ENCODE measurements at places on chromosomes 3 and 15. TPM values are rescaled to one million over a fixed set of nuclear protein-coding genes. Genes with fewer than 3 reads are reported as not detected.

DNA sequence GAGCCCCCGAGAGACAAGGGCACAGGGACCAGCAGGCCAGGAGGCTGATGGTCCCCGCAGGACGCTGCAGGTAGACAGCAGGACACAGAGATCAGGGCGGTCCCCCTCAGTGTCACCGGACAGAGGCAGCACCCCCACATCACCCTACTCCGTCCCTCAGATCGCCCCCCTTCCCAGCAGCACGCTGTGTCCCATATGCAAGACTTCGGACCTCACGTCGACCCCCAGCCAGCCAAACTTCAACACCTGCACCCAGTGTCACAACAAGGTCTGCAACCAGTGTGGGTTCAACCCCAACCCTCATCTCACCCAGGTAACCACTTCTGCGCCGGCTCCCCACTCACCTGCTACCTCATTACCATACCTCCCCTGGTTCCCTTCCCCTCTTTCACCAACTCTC, 49.1 kb upstream of the APEH start:
- no peaks in the 10 kb centered on the region for H3K27me3 ChIP-seq
- H3K36me3 ChIP-seq: no peaks in the 10 kb centered on the region
- H3K27ac ChIP-seq: no peak overlapping the region

DNA sequence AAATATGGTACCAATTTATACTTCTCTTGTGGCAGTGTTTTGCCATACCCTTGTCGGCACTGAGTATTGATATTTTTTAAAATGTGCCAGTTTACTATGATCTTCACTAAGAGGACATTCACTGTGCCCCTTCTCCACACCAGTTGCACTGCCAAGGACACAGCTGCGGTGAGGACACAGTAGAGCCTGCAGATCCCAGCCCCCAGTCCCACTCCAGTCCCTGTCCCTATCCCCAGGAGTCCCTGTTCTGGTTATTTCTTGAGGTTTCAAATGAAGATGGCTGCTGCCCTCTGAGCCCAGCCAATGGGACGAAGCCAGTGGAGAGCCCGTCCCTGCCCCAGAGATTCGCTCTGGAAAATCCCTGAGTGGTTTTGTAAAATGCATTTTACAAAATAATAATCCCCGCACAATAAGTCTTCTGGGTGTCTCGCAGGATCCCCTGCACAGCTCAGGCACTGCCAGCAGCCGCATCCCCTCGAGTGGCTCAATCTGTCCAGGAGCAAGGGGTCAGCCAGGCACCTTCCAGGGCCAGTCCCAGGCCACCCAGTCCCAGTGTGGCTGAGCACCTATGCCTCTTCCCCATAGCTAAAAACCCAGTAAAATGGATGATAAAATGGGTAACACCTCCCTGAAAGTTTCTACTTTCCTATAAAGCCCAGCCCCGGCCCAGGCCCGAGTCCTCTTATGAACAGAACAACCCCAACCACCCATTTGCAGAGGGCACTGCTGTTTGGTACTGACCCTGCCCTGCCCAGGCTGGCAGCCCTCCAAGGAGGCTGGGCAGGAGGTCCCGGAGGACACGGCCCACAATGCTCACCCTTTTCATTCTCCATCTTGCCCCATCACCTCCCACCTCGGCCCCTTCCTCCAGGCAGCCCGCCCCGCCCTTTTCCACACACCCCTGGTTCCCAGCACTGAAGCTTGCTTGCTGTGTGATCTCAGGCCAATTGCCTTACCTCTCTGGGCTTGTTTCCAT, 91.1 kb downstream of the VGLL4 start:
- H3K4me3 ChIP-seq: no peak overlapping the region
- DNase-seq: peak; percentile 52
- no peaks in the 10 kb centered on the region for H3K27me3 ChIP-seq
- peak overlapping the region; percentile 6 for H3K27ac ChIP-seq

C3orf20 gene
- 0.10 TPM for total RNA-seq

TTC21A gene
- 7.6 TPM for total RNA-seq

DNA sequence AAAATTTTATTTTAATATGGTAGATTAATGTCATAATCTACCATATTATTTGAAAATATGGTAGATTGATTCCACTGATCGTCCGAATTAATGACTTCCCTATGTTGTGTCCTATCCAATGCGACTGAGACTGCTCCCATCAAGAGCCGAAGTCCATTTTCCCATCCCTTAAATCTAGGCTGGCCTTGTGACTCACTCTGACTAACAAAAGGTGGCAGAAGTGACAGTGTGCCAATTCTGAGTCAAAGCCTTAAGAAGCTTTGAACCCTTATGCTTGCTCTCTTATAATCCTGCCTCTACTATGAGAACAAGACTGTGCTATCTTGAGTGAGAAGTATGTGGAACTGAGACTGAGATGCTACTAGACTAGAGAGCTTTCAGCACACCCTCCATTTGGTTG, 387.2 kb downstream of the ROBO1 start:
- H3K4me1 ChIP-seq: no peaks in the 10 kb centered on the region
- no peaks in the 10 kb centered on the region for H3K36me3 ChIP-seq
- H3K27me3 ChIP-seq: no peaks in the 10 kb centered on the region
- DNase-seq: no peak
- no peak overlapping the region for H3K27ac ChIP-seq

GRCh38 chr3:194099215-194099614, 36.7 kb upstream of the HES1 start:
- no peaks in the 10 kb centered on the region for H3K36me3 ChIP-seq
- no peak for DNase-seq
- no peaks in the 10 kb centered on the region for H3K27me3 ChIP-seq
- H3K4me3 ChIP-seq: no peak overlapping the region
- peaks cover 25% of the 10 kb centered on the region for H3K4me1 ChIP-seq
- no peak overlapping the region for H3K27ac ChIP-seq

ST3GAL6 gene
- 29.3 TPM for total RNA-seq

DNA sequence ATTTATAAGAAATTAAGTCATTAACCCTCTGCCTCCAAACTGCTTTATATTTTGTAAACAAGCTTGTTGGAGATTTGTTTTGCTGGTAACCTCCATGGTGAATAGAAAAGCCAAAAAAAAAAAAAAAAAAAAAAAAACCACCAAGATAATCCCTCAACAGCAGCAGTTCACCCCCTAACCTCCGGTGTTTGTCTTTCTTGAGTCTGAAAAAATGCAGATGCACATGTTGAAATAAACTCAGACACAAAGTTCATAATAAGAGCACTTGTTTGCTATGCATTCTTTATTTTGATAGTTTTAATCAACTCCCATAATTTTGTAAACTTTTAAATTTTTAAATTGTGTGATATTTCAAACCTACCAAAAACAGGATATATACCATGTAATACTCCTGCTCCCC, 1.8 kb upstream of the PLCH1 start:
- peaks cover 9% of the 10 kb centered on the region for H3K27me3 ChIP-seq
- H3K4me3 ChIP-seq: no peak overlapping the region
- no peaks in the 10 kb centered on the region for H3K36me3 ChIP-seq
- H3K27ac ChIP-seq: no peak overlapping the region
- H3K4me1 ChIP-seq: peaks cover 16% of the 10 kb centered on the region

TRPM1 gene
- total RNA-seq: not detected

DNA sequence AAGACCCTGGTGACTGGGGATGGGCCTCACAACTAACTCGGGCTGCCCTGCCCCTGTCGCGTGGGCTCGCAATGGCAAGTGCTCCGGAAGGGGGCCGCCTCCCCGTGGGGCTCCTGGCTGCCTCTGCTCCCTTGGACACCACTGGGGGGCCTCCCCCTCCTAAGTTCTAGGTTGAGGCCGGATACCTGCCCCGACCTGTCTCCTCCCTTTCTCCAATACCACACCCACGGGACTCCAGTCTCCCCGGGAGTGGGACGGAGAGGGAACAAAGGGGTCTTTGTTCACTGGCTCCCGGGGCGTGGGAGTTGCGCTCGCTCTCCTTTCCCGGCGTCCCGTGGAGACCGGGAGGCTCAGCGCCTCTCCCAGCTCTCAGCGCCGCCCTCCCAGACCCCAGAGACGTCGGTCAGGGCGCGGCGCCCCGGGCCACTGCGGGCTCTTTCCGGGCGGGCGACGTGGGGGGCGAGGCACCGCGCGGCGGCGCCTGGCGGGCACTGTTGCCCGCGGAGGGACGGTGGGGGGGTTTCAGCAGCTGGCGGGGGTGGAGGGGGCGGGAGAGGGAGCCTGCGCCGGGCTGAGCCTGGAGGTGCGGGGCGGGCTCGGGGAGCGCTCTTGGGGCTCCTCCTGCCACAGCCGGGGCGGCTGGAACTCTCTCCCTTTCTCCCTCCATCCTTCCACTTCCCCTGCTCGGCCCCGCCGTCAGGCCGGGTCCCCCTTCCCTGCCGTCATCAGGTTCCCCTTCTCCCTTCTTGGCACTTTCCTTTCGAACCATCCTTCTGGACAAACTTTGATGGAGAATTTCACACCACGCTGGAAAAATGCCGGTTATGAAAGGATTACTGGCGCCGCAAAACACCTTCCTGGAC, at the start of gene KCNH8:
TSS of gene KCNH8 (plus strand) at position 606 of the 863 bp plus-strand sequence. CDS start at position 816, 210 bp downstream.
- DNase-seq: peak; percentile 84
- peaks cover 26% of the 10 kb centered on the region for H3K4me1 ChIP-seq
- peak within 1 kb of the TSS; percentile 45 for H3K4me3 ChIP-seq
- no peak within 1 kb of the TSS for H3K27ac ChIP-seq
- H3K27me3 ChIP-seq: peaks cover 12% of the 10 kb centered on the region
- H3K36me3 ChIP-seq: no peaks in the 10 kb centered on the region

TLE3 gene
- total RNA-seq: 69.8 TPM

GOLGA6A gene
- total RNA-seq: not detected

GRCh38 chr3:126962756-126963155, 20.2 kb upstream of the PLXNA1 start:
- H3K27me3 ChIP-seq: no peaks in the 10 kb centered on the region
- H3K4me1 ChIP-seq: peaks cover 20% of the 10 kb centered on the region
- H3K36me3 ChIP-seq: no peaks in the 10 kb centered on the region
- H3K4me3 ChIP-seq: no peak overlapping the region
- H3K27ac ChIP-seq: no peak overlapping the region

RAD51 gene
- 3.4 TPM for total RNA-seq

- H3K36me3 ChIP-seq: no peaks in the 10 kb centered on the region
- no peaks in the 10 kb centered on the region for H3K27me3 ChIP-seq
- DNase-seq: no peak
Observed at GRCh38 chr3:195587824-195588223, 4.1 kb upstream of the APOD start.

DNA sequence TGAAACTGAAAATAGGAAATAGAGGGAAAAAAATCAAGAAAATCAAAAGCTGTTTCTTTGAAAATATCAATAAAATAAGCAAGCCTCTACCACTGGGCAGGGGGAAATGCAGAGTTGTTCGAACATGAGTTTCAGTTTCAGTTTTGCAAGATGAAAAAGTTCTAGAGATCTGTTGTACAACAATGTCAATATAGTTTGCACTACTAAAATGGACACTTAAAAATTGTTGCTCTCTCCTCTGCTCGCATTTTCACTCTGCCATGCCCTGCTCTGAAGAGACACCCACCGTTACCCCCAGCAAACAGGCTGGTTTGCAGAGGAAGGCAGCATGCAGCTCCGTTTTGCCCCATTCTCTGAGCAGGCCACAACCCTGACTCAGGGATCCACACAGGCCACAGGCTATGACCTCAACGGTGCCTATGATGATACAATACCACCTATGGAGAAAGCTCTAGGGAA, 64.5 kb downstream of the ZNF148 start:
- peak; percentile 38 for DNase-seq
- H3K4me3 ChIP-seq: peak overlapping the region; percentile 38
- H3K27me3 ChIP-seq: no peaks in the 10 kb centered on the region
- H3K4me1 ChIP-seq: peaks cover 8% of the 10 kb centered on the region

GRCh38 chr3:53581671-53582070, 87.3 kb downstream of the CACNA1D start:
- no peaks in the 10 kb centered on the region for H3K4me1 ChIP-seq
- DNase-seq: no peak
- no peaks in the 10 kb centered on the region for H3K36me3 ChIP-seq
- no peaks in the 10 kb centered on the region for H3K27me3 ChIP-seq
- H3K4me3 ChIP-seq: no peak overlapping the region

KLHL40 gene
- not detected for total RNA-seq

DNA sequence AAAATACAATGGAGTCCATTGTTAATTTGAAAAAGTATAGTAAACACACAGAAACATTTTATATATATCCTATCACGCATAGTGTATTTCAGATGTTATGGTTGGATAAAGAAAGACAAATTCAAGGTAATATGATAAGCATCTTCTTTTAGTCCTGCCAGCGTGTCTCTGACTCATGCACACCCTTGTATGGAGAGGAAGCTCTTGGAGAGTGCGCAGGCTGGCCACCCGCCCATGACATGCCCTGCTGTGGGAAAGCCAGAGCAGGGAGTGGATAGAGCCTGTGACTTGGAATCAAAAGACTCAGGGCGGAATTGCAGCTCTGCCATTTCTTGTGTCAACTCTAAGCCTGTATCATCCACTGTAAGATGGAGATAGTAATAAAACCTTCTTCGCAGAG, 23.0 kb upstream of the COPG1 start:
- peak overlapping the region; percentile 89 for H3K27ac ChIP-seq
- H3K27me3 ChIP-seq: no peaks in the 10 kb centered on the region
- H3K36me3 ChIP-seq: no peaks in the 10 kb centered on the region
- DNase-seq: peak; percentile 86
- H3K4me3 ChIP-seq: no peak overlapping the region

DNA sequence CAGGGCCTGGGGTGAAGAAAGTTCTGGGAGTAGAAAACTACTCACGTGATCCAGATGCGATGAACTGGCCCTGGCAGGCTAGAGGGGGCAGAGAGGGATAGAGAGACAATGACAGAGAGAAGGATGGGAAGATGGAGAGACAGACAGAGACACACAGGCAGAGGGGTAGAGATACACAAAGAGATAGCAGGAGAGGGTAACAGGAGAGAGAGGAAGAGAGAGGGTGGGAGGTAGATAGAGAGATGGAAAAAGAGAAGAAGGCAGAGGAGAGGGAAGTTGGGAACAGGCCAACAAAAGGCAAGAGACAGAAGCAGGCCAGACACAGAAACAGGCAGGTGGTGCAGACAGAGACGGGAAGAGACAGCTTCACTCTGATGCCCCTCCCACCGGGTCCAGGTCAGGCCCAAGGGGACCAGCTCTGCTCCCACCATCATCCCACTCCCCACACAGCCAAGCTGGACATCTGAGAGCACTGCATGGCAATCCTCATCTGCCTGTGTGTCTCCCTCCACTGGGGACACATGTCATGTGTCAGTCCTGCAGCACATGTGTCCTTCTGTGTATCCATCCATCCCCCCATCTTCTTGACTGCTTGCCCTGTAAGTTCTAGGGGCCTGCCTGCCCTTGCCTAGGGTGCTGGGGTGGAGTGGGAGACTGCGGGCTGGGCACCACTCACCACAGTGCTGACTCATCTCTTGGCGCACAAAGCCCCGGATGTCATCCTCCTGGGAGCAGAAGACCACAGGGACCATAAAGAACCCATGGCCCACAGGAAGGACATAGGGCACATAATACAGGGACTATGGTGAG, 2.2 kb upstream of the UCN2 start:
- no peak for DNase-seq
- H3K4me3 ChIP-seq: no peak overlapping the region

- no peak overlapping the region for H3K4me3 ChIP-seq
- no peaks in the 10 kb centered on the region for H3K4me1 ChIP-seq
- no peaks in the 10 kb centered on the region for H3K36me3 ChIP-seq
- no peaks in the 10 kb centered on the region for H3K27me3 ChIP-seq
- H3K27ac ChIP-seq: no peak overlapping the region
- no peak for DNase-seq
Observed at GRCh38 chr15:91712286-91712685, 141.2 kb upstream of the SLCO3A1 start.

GCHFR gene
- 206 TPM for total RNA-seq

TMEM158 gene
- total RNA-seq: not detected

GRCh38 chr15:91552555-91552954, 301.0 kb upstream of the SLCO3A1 start:
- H3K27me3 ChIP-seq: no peaks in the 10 kb centered on the region
- no peak overlapping the region for H3K27ac ChIP-seq
- peaks cover 6% of the 10 kb centered on the region for H3K4me1 ChIP-seq
- DNase-seq: no peak
- no peak overlapping the region for H3K4me3 ChIP-seq

All from upper lobe of left lung (tissue), 6 donors.